Suprapubic skin (tissue), 4 donors: ENCODE measurements at places on chromosomes 13 and 19. TPM values are rescaled to one million over a fixed set of nuclear protein-coding genes. Genes with fewer than 3 reads are reported as not detected.

FXYD3 gene
- 383 TPM for total RNA-seq

PBX4 gene
- 3.3 TPM for total RNA-seq

KLK3 gene
- total RNA-seq, result 0.96 TPM

GDF15 gene
- 0.86 TPM for total RNA-seq

FGF14 gene
- 1.4 TPM for total RNA-seq

ADGRE2 gene
- 14.3 TPM for total RNA-seq

ATP1A3 gene
- total RNA-seq, result not detected

PPM1N gene
- total RNA-seq, result 5.8 TPM

POLR1G gene
- 4.7 TPM for total RNA-seq

SMIM44 gene
- not detected for total RNA-seq

ZNF221 gene
- total RNA-seq, result 2.1 TPM

POSTN gene
- total RNA-seq, result 152 TPM

FGF21 gene
- not detected for total RNA-seq

NALCN gene
- 3.3 TPM for total RNA-seq

ZNF653 gene
- 11.0 TPM for total RNA-seq

ZFR2 gene
- 2.5 TPM for total RNA-seq

ONECUT3 gene
- total RNA-seq, result not detected

CNMD gene
- total RNA-seq, result not detected

NBEA gene
- 3.1 TPM for total RNA-seq

C5AR2 gene
- total RNA-seq, result 2.1 TPM
